ENCODE measurements at places on chromosomes 4 and X.

GRCh38 chr4:103482471-103482870 lies 237.3 kb downstream of the TACR3 start:
- DNase-seq, result no peak

DNA sequence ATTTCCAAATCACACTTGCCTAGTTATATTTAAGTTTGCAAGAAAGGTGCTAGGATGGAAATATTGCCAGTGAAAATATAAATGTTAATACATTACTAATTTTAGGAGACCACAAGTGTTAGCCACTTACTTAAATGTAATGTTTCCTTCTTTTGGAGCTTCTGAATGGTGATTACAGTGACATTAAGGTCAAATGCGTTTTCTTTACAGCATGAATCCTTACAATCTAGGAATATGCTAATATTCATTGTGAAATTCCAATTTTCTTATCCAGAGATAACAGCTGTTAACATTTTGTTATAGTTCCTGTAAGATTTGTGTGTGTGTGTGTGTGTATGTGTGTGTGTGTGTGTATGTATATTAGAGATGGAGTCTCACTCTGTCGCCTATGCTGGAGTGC lies 70.2 kb upstream of the NUDT6 start:
- DNase-seq, result no peak

GRCh38 chr4:26288355-26288909 lies 32.4 kb upstream of the RBPJ start:
- DNase-seq, result no peak

DNA sequence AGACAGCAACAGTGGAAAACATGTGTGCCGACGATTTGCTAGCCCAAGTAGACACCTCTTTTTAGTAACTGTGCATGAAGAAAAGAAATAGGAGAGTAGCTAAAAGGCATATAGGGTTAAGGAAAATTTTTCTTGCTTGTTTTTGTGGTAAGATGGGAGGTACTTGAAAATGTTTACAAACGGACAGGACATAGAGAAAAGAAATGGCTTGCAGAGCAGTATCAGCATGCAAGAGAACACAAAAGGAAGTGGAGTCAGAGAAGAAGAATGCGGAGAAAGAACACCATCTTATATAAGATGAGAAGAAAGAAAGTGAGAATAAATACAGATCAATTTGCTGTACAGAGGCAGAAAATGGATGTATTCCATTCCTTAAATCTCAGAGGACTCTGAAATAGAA lies 263.7 kb upstream of the ETNPPL start:
- no peak for DNase-seq

DNA sequence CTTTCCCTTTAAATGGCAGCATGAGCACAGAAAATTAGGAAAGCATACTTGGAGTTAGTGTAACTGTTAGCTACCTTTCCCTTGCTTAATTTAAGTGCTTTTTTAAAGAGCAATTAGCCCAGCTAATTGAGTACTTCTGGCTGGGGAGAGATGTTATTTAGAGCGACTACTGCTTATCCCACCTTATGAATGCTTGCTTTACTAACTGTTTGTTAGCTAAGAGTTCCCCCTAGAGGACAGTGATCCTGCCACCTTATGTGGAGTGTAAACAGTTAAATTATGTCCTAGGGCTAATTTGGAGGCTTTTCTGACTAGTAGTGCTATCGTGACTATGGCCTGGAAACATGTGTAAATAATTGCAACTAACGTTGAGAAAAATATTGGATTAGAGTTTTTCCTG lies 909.4 kb downstream of the FSTL5 start:
- DNase-seq, result no peak

DNA sequence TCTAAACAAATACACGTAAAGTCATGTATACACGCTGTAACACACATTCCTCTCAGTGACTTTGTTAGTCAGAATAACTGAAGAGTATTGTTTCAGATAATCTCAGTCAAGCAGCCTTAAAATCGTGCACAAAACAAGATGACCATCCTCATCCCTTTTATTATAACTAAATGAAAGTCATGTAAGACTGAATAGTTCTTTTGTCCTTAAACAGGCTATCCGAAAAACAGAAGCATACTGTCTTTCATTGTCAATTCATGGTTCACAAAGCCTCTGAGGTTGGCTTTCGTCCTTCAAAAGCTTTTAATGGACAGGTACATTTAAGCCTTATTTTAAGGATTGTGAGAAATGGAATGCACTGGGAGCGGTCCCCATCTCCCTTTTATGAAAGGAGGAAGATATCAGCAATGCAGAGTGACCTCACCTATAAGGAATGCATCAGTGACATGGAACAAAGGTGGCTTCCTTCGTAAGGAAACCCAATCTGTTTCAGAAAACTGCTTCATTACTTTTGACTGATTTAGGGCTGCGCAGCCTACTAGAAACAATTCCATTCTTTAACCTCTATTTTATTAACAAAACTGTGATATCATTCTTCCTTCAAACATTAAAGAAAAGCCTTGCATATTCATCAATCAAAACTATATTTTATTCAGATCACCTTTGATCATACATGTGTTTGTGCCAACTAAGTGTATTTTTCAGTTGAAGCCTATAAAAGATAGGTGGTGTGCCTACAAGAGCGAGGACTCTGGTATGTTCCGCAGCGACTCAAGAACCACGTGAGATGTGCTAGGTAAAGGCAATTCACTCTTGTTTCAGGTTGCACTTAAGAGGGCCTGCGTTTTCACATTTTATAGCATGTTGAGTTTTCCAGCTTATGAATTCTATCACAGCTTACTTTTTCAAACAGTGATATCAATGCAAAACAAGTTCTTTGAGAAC lies 19.2 kb downstream of the SH3RF1 start:
- no peak for DNase-seq

DNA sequence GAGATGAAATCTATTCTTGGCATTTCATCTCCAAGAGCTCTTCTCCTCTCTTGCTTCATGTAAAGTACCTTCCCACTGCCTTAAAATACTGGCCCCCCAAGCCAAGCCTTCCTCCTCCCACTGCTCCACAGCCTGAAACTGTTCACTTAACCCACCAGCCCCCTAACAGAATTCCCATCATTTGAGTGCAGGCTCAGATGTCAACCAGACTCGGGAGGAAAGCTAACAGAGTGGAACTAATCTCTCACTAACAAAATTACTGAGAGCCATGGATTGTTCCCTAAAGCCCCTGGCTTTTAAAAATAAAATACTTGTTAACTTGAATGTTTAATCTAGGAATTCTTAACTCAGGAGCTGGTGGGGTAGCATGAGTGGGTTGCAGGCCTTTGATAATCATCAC lies 7.1 kb upstream of the DCUN1D4 start:
- DNase-seq, result no peak

DNA sequence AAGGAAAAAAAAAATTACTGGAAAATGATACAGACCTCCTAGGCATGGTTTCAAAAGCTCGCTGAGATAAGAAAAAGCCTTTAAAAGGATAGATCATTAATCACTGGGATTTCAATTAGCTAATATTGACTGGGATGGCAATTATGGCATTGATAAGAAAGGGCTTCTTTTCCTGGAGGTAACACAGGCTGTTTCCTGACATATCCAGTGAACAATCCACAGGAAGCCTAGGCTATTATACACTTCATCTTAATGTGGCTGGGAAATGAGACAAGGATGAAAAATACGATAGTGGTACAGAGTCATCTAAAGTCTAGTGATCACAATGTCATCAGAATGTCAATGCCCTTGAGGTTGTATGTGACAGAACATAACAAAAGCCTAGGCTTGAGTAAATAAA lies 1579.3 kb downstream of the C4orf33 start:
- no peak for DNase-seq

DNA sequence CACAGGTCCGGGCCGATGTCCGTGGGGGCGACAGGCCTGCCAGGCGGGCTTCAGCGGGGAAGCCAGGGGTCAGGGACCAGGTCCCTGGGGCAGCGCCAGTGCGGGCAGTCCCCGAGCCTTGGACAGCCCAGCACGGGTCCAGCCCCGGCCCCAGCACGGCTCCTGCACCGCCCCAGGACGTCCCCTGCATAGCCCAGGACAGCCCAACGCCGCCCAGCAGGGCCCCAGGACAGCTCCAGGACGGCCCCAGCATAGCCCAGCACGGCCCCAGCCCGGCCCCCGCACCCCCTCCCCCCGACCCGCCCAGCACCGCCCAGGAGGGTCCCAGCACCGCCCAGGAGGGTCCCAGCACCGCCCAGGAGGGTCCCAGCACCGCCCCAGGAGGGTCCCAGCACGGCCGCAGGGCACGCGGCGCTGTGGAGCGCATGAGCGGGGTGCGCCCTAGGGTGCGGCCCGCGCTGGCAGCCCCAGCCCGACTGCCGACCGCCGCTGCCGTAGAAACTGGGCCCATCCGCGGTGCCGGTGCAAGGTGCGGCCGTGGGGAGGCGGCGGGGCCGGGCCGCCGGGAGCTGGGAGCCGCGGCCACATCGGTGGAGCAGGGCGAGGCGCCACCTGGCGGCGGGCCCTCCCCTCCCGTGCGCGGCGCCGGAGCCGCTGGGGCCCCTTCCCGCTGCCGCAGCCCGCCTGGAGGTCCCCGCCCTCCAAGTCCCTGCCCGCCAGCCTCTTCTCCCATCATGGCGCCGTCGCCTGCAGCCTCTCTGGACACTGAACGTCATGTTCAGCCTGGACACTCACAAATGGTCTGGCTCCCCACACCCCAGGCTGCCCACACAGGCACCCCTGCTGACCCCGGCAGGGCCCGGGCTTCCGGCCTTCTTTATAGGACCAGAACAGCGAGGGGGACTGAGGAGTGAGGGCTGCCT lies 106.8 kb upstream of the NKX1-1 start:
- peak; percentile 24 for DNase-seq

GRCh38 chrX:71976753-71977152 lies 66.1 kb downstream of the NHSL2 start:
- DNase-seq, result no peak

DNA sequence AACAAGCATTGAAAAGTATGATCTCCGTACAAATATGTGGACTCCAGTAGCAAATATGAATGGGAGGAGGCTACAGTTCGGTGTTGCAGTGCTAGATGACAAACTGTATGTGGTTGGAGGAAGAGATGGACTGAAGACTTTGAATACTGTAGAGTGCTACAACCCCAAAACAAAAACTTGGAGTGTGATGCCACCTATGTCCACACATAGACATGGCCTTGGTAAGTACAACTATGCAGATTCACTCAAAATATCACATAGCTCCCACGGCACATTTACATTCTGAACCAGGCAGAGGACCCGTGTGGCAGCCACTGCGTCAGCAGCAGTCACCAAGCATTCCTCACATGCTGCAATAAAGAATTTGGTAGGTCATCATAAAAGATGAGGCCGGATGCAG lies 41.3 kb downstream of the KLHL5 start:
- DNase-seq, result no peak

DNA sequence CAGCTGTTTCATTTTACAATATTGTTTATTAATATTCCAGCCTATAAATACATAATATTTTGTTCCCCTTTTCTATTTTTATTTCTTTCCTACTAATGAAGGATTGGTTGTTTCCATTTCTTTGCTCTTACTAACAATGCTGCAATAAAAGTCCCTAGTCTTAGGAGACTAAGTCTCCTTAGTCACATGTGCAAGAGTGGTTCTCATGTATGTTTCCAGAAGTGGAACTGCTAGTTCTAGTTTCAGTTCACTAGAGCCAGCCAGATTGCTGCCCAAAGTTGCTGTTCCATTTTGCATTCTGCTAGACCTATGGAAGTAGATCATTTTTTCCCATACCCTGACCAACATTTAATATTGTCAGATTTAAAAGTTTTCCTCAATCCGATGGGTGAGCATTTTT lies 44.3 kb downstream of the CNGA1 start:
- DNase-seq, result no peak

DNA sequence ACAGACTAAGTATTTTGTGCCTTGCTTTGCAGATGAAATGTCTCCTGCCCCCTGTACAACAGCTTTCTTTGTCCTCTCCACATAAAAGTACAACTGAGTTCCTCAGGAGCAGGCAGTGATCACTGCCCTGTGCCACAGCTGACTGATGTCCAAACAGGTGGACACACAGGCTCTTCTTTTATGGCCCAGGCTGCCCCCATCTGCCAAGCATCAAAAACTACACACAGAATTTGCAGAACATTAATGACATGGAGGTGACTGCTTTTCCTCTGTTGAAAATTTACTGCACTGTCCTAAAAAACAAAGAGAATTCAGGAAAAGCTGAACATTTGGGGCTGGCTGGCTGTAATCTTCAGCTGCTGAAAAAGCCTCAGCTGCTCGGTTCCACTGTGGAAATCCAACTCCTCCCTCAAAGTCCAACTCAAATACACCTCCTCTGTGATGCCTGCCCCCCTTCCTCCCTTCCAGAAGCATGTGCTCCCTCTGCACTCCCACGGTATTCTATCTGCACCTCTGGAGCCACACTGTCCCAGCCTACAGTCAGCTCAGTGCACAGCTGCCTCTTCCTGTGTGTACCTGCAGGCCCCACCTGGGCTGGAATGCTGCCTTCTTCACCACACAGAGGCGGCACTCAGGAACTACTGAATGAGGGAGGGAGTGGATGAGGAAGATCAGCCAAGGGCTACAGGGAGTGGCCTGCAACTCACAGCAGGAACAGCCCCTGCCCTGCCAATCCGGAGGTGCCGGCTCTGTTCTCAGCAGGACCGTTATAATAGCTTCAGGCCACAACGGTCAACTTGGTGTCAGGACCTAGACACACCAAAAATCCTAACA lies 10.3 kb downstream of the AFAP1 start:
- no peak for DNase-seq
